Mucosa of gallbladder (tissue), 1 donor: ENCODE measurements at places on chromosomes 4 and X. TPM values are rescaled to one million over a fixed set of nuclear protein-coding genes. Genes with fewer than 3 reads are reported as not detected.

CFAP47 gene
- total RNA-seq, result 0.17 TPM

LUZP4 gene
- not detected for total RNA-seq

- no peak for DNase-seq
Measured at GRCh38 chrX:69298466-69299140, 133.3 kb upstream of the PJA1 start.

DNA sequence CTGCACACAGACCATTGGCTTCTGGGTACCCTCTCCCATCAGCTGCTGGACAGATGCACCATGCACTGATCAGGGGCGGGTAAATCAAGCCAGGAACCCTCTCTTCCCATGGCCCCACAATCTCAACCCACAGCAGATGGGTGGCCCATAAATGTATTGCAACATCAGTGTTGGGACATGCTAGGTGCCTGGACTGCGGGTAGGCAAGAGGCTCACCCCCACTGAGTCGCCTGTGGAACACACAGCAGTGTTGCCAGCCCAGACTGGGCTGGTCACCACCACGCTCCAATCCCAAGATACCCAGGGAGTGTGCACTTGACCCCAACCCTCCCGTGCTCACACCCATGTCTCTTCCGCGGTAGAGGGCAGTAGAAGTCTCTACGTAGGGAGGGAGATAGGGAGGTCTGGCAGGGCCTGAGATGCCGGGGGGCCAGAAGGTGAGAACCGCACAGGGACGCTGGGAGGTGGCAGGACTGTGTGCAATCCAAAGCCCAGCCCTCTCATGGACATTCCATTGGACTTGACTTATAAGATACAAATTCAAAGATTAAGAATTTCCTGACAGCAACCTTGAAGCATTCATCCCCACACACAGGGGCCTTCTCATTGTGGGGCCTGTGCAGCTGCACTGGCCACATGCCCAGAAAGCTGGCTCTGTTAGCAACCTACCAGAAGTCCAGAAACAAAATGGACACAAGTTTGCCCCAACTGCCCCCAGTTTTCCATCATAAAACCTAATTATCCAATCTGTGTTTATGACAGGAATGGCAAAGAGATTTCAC is 183.7 kb downstream of the NSUN7 start:
- DNase-seq, result no peak

- peak; percentile 50 for DNase-seq
Measured at GRCh38 chr4:119861731-119862130, 204.9 kb downstream of the MAD2L1 start.

DNA sequence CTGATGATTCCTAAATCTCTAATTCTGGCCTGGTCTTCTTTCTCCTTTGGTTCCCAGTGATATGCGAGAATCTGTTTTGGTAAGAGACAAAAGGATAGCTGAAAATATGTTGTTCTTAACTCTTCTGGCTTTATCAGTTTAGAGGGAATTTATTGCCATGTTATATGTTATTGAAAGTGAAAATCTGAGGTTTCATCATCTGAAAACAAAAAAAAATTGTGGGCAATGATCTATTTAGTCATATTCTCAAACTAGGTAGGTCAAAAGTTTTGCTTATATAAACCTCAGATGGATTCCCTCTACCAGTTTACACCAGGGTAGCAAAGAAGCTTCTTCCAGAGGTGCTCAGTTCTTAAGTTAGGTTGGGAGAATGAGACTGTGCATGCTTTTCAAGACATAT is 103.6 kb downstream of the ITM2A start:
- DNase-seq, result no peak

DNA sequence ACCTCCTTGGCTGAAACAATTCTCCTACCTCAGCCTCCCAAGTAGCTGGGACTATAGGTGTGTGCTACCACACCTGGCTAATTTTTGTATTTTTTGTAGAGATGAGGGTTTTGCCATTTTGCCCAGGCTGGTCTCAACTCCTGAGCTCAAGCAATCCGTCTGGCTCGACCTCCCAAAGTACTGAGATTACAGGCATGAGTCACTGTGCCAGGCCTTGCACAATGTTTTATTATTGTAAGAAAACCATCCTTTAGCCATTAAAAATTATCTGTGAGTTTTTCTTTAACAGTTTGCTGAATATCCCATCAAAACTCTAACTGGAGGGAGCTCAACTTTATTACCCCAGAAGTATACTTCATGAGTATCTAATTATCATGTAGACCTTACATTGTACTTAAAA is 900.3 kb downstream of the PCDH7 start:
- no peak for DNase-seq
